GF-D8 (cell line): ENCODE measurements at places on chromosomes 16 and 17.

- DNase-seq, result no peak
Measured at GRCh38 chr17:4422864-4423263, 10.9 kb upstream of the SPNS3 start.

GRCh38 chr16:24999088-24999670 lies 16.0 kb downstream of the ARHGAP17 start:
- no peak for DNase-seq

DNA sequence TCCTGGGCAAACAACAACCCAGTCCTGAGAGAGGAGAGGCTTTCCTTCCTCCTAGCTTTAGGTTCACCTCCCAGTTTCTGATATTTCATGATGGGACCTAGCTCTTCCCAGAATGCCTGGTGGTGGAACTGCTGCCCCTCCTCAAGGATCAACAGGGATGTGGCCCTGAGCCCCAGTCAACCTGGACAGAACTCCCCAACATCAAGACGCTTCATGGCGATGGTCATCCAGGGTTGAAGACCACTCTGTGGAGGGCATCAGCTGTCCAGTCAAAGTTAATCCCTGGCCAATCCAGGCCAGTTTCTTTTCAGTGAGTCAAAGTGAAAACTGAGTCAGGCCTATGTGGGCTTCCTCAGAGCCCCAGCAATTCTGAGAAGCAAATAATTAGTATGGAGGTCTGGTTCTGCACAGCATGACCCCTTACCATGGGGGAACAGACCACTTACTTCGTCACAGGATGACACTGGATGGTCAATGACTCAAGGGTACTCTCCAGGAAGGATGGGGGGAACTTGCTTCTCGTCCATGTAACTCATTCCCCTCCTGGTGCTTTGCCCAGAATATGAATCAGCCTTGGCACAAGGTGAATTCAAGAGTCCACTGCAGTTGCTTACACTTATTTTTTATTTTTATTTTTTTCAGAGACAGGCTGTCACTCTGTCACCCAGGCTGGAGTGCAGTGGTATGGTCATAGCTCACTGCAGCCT lies 14.7 kb upstream of the XYLT2 start:
- DNase-seq, result no peak

GRCh38 chr16:70746040-70746707 lies 54.8 kb downstream of the VAC14 start:
- DNase-seq, result no peak

DNA sequence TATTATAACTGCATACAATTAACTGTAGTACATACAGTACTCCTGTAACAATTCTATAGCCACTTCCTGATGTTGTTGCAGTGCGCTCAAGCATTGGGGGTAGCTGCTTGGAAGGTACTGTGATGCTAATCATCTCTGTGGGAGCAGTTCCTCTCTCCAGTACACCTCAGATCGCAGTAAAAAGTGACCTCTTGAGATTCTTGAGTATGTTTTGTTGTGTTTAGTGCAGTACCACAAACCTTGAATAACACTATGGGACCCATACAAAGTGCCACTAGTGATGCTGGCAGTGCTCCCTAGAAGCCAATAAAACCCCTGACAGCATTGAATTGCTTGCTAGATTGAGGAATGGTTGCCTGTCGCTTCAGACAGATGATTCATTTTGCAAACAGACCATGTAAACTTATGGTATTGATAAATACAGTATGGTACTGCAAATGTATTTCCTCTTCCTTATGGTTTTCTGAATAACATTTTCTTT lies 193.0 kb downstream of the SPECC1 start:
- no peak for DNase-seq

DNA sequence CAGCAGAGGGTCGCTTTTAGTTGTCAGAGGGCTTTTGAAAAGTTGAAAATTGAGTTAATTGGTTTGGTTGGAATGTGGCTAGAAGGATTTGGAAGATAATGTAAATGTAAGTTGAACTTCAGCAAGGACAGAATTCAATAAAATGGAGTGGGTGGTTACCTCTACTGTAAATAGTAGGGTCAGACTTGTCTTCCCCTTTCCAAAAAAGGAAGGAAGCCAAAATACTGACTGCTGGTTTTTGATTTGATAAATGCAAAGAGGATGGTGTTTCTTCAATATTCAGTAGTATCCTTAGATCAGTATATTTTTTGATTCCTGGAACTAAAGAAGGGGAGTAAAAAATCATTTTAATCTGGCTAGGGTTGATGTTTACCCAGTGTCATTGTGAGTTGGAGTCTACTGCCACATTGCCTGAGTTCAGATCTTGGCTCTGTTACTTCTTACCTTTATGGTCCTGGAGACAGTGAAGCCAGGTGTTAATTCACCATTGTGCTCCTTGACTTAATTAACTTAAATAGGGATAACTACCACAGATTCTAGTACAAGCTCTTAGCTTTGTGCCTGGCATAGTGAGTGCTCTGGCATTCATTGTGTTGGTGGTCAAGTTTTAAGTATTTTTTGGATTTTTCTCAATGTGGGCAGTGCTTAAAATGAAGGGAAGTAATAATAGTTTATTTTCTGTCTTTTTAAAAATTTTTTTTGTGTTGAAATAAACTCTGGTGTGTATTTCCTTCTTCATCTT lies 4.4 kb downstream of the HAPSTR1 start:
- DNase-seq, result no peak

- no peak for DNase-seq
Measured at GRCh38 chr16:87374313-87374712, 9.3 kb downstream of the FBXO31 start.

- DNase-seq, result no peak
Measured at GRCh38 chr16:9007177-9007794, 43.6 kb upstream of the USP7 start.

DNA sequence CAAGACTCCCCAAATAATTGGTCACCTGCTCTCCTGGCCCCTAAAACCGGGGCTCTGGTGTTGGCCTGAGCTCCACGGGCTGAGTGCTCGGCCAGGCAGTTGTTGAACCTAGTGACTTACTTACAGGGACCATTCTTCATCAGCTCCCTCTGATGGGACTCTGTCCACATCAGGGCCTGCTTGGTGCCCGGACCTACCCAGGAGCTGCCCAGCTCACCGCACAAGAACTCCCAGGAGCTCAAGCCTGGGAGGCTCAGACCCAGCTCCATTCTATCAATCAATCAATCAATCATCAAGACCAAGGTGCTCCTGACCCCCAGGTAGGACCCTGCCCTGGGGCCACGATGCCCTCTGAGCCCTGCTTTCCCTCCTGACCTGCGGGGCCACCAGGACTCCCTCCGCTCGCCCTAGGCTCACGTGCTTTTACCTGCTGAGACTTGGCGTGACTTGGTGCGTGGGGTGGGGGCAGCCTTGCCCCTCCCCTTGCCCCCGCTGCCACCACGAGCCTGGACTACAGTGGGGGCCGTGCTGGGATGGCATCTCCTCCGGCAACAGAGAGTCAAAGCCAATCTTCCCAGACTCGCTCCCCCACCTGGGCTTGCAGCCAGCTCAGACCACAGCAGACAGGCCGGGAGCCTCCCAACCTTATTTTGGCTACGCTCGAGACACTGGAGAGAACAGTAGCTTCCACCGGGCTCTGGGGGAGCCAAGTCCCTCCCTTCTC lies 15.7 kb downstream of the IL34 start:
- DNase-seq, result no peak

GRCh38 chr17:44759916-44760243 lies 1.1 kb downstream of the ADAM11 start:
- no peak for DNase-seq

DNA sequence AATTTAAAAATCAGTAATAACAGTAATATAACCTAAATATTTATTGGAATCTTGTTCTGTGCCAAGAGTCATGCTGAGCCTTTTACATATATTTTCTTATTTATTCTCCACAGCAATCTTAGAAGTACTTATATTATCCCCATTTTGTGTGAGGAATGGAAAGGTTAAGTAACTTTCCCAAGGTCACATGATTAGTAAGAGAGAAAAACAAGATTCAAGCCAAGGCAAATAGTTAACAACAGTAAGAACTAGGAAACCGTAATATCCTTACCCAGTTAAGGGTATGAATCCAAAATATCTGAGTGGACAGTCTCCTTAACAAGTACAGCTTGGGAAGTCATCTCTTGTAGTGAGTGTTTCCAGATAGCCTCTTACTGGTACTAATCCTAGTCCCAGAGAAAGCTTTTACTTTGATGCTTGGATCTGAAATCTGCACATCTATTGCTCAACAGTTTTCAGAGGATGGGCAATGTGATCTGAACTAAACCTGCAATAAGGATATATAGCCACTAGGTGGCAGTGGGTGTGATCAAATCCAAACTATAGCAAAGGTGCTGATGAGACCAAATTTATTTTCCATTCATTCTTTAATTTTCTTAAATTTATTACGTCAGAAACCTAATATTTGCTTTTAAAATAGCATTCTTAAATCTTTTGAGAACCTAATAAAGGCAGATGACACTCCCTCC lies 23.3 kb downstream of the SHISA6 start:
- no peak for DNase-seq

DNA sequence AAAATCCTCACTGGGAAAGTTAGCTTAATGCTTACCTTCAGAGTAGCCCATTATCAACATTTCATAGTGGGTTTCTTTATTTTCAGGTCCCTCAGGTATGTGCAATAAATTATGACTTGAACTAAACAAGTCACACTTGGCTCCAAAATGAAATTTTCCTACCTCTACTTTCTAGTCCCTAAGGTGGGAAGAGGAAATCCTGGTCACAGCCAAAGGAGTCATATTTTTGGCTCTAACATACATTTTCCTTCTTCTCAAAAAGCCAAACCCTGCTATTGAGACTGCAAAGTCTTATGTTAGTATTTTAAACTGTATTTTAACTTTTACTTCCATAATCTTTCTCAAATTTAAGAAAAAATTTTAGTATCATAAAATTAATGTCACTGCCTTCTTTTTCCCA lies 128.9 kb downstream of the BRIP1 start:
- no peak for DNase-seq

DNA sequence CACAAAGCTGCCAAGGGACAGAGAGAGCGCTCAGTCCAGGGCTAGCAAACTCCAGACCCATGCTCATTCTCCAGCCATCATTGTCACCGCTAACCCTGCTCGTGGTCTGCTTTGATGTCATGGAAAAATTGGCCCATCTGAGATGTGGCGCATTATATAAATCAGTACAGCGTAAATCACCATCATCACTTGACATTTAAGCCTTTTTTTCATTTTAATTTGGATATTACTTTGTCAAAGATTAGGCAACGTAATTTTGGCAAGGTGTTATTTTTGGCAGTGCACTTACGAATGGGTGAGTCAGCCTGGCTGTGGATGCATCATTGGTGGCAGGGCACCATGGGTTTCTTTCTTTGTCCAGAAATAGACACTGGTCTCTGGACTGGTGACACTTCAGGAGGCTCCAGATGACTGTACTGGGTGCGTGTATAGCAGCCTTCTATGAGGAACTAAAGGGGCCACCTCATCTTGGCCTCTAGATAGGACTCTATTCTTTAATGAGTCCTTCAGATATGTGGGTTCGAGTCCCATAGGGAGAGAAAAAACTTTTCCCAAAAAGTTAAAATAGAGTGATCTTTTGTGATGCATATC lies 166.3 kb downstream of the MSI2 start:
- DNase-seq, result no peak

GRCh38 chr17:27631897-27632725 lies 1.1 kb downstream of the LGALS9 start:
- DNase-seq, result no peak

DNA sequence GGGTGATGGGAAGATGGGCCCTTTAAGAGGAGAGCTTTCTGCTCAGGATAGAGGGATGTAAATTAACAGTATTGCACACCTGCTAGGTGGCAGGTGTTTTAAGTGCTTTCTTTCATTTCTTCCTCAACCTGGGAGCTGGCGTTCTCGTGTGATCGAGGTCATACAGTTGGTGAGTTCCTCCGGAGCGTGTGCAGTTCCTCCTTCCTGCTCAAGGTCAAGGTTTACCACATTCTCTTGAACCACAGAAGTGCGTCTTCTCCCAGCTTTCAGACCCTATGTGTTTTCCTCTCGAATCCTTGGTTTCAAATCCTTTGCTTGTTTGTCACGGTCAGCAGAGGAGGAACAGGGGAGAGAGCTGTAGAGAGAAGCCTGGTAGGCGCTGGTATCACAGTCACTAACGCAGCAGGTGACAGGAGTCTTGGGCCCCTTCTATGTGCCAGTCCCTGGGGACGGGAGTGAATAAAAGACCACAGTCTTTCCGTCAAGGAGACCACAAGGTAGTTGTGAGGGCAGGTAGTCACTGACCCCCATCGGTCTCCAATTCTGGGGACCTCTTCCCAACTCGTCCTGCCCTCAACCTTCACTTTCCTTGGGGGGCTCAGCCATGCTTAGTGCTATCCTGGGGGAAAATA lies 791 bp downstream of the DNAI2 start:
- DNase-seq, result no peak

- no peak for DNase-seq
Measured at GRCh38 chr17:49588312-49588711, 12.6 kb downstream of the NXPH3 start.

- no peak for DNase-seq
Measured at GRCh38 chr16:66911801-66912200, 6.9 kb downstream of the CDH16 start.
